ENCODE measurements at places on chromosomes 2 and 18.

- DNase-seq = no peak
Observed at GRCh38 chr2:179250848-179251504, 13.7 kb downstream of the SESTD1 start.

- DNase-seq = no peak
Observed at GRCh38 chr2:124668161-124668560, 643.1 kb downstream of the CNTNAP5 start.

DNA sequence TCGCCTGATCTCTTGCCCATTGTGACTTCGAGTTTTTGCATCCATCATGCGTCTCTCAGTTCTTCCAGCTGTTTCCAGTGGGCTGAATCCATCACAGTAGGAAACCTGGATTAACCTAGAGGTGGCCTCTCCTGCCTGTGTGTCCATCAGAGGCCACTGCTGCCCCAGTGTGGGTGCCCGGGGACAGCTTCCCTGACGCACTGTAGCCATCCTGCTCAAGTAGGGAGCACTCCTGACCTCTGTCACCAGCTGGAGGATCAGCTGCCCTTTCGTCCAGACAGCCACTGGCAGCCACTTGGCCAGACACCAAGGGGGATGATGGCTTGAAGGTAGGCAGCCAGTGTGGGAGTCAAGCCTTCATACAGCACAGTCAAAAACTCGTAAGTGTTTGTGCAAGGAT lies 36.9 kb upstream of the LBH start:
- DNase-seq = no peak

- no peak for DNase-seq
Observed at GRCh38 chr18:57660961-57661360, 39.3 kb upstream of the NARS1 start.

GRCh38 chr2:59025157-59025757 lies 784.1 kb upstream of the FANCL start:
- DNase-seq = peak; percentile 76

- DNase-seq = no peak
Observed at GRCh38 chr2:29273004-29273684, 157.9 kb downstream of the CLIP4 start.

- DNase-seq = peak; percentile 24
Observed at GRCh38 chr2:234686088-234686890, 189.4 kb upstream of the ARL4C start.

GRCh38 chr18:67511840-67512239 lies 4.7 kb downstream of the DSEL start:
- DNase-seq = no peak

DNA sequence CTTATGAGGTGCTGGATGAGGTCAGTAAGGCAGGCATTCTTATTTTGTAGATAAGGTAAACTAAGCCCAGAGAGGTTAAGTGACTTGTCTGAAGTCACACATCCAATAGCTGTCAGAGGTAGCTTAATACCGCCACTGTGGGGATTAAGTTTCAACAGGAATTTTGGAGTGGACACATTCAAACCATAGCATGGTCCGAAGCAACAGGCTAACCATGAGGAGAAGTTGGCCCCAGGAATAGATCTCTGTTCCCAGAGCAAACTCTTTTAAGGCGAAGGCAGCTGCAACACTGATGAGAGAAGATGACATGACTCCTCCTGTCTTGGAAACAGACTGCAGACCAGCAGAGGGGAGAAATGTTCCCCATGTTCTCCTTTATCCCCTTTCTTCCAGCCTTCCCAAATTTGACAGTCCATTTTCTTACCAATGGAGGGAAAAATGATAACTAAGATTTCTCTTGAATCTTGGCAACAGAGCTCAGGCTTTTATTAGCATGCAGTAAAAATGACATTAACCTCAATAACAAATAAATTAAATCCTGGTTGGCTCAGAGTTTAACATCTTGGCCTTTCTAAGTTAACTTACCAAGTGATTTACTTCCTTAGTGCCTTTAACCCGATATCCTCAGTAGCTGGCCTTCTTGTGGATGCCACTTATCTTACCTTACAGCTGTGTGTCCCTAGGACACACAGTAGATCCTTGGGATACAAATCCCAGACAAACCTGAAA lies 67.9 kb upstream of the STPG4 start:
- no peak for DNase-seq

DNA sequence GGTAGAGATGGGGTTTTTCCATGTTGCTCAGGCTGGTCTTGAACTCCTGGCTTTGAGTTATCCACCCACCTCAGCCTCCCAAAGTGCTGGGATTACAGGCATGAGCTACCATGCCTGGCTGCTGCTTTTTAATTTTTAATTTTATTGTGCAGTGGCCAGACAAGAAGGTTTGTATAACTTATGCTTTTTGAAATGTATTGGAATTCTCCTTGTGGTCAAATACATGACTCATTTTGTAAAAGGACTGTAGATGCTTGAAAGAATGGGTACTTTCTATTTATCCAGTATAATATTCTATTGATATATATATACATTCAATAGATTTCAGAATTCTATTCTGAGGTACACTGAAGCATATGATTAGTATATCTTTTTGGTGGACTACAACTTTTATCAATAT lies 82.6 kb upstream of the ST3GAL5 start:
- no peak for DNase-seq

DNA sequence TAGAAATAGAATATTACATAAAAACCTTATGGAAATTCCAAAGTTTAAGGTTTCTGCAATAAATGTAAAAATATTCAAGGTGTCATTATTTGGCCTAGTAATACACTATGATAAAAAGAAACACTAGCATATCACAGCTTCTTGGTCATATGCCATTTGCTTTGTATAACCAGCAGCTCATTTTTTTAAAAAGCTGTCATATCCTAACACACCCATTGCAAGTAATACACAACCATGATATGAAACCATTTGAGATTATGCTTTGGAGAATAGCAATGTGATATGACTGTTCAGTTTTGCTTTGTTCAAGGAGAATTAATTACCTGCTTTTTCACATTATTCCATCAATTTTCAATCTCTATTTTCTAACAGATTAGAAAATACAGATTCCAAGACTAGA lies 149.0 kb downstream of the IKZF2 start:
- DNase-seq = no peak

GRCh38 chr2:58122540-58122939 lies 75.9 kb downstream of the VRK2 start:
- DNase-seq = no peak

- peak; percentile 31 for DNase-seq
Observed at GRCh38 chr2:24613154-24613814, 122.2 kb downstream of the NCOA1 start.

GRCh38 chr2:78407960-78408794 lies 617.3 kb upstream of the REG3G start:
- DNase-seq = no peak
